ENCODE measurements at places on chromosomes 7 and 10. TPM values are rescaled to one million over a fixed set of nuclear protein-coding genes. Genes with fewer than 3 reads are reported as not detected.

DNA sequence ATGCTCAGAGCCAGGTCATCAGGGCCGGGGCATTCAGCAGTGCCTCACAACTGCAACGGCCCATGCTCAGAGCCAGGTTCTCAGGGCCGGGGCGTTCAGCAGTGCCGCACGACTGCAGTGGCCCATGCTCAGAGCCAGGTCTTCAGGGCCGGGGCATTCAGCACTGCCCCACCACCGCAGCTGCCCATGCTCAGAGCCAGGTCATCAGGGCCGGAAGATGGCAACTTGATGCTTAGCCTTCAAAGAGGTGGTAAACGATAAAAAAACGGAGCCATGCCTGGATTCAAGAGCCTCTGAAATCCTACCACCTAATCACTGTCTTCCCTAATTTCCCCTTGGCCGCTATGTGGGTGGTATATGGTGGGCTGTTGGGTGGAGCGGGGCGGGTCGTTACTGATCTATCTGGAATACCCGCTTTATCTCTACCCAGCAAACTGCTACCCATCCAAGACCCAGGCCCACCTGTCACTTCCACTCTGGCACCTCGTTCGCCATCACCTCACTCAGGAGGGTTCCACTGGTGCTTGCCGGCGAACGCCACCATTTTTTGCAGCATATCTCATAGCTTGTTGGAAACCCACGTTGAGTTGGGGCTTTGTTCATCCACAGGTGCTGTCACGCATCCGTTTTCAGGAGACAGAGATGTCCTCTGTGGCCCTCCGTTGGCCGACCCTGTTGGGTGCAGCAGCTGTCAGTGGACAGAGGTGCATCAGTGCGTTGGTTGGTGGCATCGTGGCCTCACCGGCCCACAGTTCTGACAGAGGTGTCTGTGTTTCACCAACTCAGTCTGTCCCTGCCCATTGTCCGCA lies 221.1 kb downstream of the EBF3 start:
- H3K27ac ChIP-seq: no peak overlapping the region
- H3K36me3 ChIP-seq: no peaks in the 10 kb centered on the region
- DNase-seq: no peak
- H3K4me1 ChIP-seq: no peaks in the 10 kb centered on the region
- no peak overlapping the region for H3K4me3 ChIP-seq
- H3K27me3 ChIP-seq: no peaks in the 10 kb centered on the region

- H3K27me3 ChIP-seq: no peaks in the 10 kb centered on the region
- H3K27ac ChIP-seq: peak within 1 kb of the TSS; percentile 86
- no peaks in the 10 kb centered on the region for H3K36me3 ChIP-seq
- H3K4me1 ChIP-seq: peaks cover 12% of the 10 kb centered on the region
- peak within 1 kb of the TSS; percentile 72 for H3K4me3 ChIP-seq
- DNase-seq: peak; percentile 30
Measured at GRCh38 chr7:149460493-149461277, at the start of gene ZNF777. Gene ZNF777, minus strand, starts transcription at chr7:149461062. Its CDS starts 5,040 bp downstream, at chr7:149456022.

DNA sequence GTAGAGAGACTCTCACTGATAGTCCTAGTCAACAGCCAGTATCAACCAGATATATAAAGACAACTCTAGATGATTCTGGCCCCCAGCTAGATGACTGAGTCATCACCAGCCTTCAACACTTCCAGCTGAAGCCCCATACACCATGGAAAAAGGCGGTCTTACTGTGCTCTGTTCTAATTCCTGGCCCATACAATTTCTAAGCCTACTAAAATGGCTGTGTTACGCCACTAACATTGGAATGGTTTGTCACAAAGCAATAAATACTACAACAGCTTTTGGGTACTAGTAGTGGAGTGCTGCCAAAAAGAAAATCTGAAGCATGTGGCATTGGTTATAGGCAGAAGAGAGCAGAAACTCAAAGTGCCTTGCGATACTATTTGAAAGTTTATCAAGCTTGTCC lies 13.0 kb upstream of the TES start:
- H3K27ac ChIP-seq: no peak overlapping the region
- no peaks in the 10 kb centered on the region for H3K27me3 ChIP-seq
- H3K4me1 ChIP-seq: no peaks in the 10 kb centered on the region
- no peak overlapping the region for H3K4me3 ChIP-seq
- DNase-seq: no peak

TWIST1 gene
- total RNA-seq: not detected

DNA sequence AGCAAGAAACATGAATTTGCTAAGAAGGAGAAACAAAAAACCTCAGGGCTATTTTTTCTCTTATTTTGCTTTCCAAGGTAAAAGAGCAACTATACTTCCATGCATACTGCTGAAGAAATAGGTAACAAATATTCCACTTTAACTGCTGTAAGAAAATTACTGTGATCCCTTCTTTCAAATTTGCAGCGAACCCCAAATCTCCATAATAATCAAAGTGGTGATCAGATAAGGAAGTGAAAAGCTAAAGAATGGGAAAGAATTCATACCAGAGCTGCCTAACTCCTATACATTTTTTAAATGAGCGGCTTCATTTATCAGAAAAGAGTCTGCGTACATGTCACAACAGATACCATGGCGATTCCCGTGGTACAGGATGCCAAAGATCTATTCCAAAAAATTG lies 7.2 kb downstream of the SGCE start:
- H3K27me3 ChIP-seq: no peaks in the 10 kb centered on the region
- H3K4me1 ChIP-seq: peaks cover 3% of the 10 kb centered on the region
- no peak for DNase-seq
- no peaks in the 10 kb centered on the region for H3K36me3 ChIP-seq

DNA sequence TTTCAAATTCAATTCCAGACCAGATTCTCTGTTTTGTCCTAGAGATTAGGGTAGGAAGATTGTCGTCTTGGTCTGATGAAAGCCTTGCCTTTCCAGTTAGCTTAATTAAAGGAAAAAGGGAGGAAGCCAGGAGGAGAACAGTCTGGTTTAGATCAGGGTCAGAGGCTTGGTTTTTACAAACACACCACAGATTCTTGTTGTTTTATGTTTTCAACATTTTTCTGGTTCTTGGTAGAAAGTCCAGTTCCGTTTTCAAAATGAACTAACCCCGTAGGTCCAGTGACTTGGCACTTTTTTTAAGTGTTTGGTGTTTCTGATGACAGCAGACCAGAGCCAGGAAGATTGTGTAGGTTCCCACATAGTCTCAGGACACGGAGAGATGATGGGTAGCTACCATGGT lies 167.1 kb upstream of the INHBA start:
- no peak overlapping the region for H3K27ac ChIP-seq
- no peak overlapping the region for H3K4me3 ChIP-seq
- H3K27me3 ChIP-seq: no peaks in the 10 kb centered on the region
- no peaks in the 10 kb centered on the region for H3K4me1 ChIP-seq

DNA sequence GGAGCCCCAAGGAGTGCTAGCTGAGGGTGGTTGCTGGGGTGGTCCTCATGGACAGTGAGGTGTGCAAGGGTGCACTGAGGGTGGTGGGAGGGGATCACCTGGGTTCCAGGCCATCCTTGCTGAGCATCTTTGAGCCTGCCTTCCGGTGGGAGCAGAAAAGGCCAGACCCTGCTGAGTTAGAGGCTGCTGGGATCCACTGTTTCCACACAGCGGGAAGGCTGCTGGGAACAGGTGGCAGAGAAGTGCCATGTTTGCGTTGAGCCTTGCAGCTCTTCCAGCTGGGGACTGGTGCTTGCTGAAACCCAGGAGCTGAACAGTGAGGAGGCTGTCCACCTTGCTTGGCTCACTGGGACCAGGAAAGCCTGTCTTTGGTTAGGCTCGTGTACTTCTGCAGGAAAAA lies 34.9 kb downstream of the PRF1 start:
- no peak overlapping the region for H3K27ac ChIP-seq
- no peak overlapping the region for H3K4me3 ChIP-seq
- DNase-seq: no peak
- H3K27me3 ChIP-seq: no peaks in the 10 kb centered on the region

DNA sequence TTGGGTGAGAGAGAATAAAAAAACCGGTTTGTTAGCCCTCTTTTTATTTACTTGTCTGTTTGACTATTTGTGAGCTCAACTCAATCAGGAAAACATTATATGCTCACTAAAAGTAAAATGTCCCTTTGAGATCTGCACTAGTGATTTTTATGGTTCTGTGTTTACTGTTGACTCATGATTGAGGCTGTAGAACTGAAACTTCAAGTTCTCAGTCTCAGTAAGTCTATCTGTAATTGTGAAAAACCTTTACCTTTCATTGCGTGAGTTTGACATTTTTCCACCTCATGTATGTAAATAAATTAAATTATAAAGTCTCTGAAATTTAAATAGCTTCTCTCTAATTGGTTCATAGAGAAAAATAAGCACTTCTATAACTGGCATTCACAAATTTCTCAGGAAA lies 17.0 kb upstream of the CASD1 start:
- H3K4me3 ChIP-seq: no peak overlapping the region
- DNase-seq: no peak
- H3K27me3 ChIP-seq: peaks cover 3% of the 10 kb centered on the region

- H3K36me3 ChIP-seq: peaks cover 5% of the 10 kb centered on the region
- H3K27me3 ChIP-seq: no peaks in the 10 kb centered on the region
- no peak for DNase-seq
- H3K27ac ChIP-seq: peak overlapping the region; percentile 10
Measured at GRCh38 chr10:99913831-99914235, 95.9 kb downstream of the DNMBP start.

GSAP gene
- total RNA-seq: 0.85 TPM

GRCh38 chr7:35725280-35725680 lies 30.3 kb upstream of the HERPUD2 start:
- DNase-seq: no peak
- H3K36me3 ChIP-seq: no peaks in the 10 kb centered on the region
- no peak overlapping the region for H3K4me3 ChIP-seq
- peaks cover 15% of the 10 kb centered on the region for H3K27me3 ChIP-seq
- H3K27ac ChIP-seq: no peak overlapping the region

DNA sequence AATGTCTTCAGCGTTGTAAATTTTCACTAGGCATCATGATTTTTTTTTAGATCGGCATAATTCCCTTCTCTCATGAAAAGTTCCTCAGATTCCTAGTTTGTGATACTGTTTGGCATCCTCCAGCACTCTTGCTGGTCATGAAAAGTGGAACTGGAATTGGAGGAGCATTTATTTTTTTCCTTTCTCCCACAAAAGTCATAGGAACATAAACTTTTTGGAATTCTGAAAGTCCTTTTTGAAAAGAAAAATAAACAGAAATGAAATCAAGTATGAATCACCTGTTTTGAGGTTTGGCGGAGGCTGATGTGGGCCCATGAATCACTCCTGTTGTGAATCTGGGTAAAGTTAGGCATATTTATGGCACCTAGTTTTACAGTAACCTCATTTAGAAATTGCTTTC lies 17.7 kb downstream of the CACNB2 start:
- no peak overlapping the region for H3K27ac ChIP-seq
- H3K4me3 ChIP-seq: no peak overlapping the region
- H3K4me1 ChIP-seq: no peaks in the 10 kb centered on the region
- no peaks in the 10 kb centered on the region for H3K36me3 ChIP-seq
- DNase-seq: no peak
- no peaks in the 10 kb centered on the region for H3K27me3 ChIP-seq

GIMAP7 gene
- total RNA-seq: 0.33 TPM

- peaks cover 35% of the 10 kb centered on the region for H3K4me1 ChIP-seq
- no peak overlapping the region for H3K4me3 ChIP-seq
- H3K27ac ChIP-seq: peak overlapping the region; percentile 5
- H3K36me3 ChIP-seq: no peaks in the 10 kb centered on the region
- H3K27me3 ChIP-seq: no peaks in the 10 kb centered on the region
Measured at GRCh38 chr10:77537071-77537470, 100.5 kb downstream of the KCNMA1 start.

- no peaks in the 10 kb centered on the region for H3K27me3 ChIP-seq
- DNase-seq: no peak
- peaks cover 4% of the 10 kb centered on the region for H3K4me1 ChIP-seq
- H3K4me3 ChIP-seq: no peak overlapping the region
- H3K27ac ChIP-seq: no peak overlapping the region
Measured at GRCh38 chr7:50808282-50808888, 25.7 kb upstream of the GRB10 start.

GRCh38 chr7:148116829-148117403 lies 473.6 kb upstream of the C7orf33 start:
- H3K36me3 ChIP-seq: no peaks in the 10 kb centered on the region
- H3K27ac ChIP-seq: no peak overlapping the region
- DNase-seq: no peak
- no peaks in the 10 kb centered on the region for H3K27me3 ChIP-seq
- H3K4me1 ChIP-seq: no peaks in the 10 kb centered on the region

FFAR4 gene
- 0.92 TPM for total RNA-seq

Data from Panc1 (cell line).